ENCODE measurements at places on chromosomes 3 and 15. TPM values are rescaled to one million over a fixed set of nuclear protein-coding genes. Genes with fewer than 3 reads are reported as not detected.

- DNase-seq: peak; percentile 18
These were observed 773.1 kb upstream of the NR2F2 start for GRCh38 chr15:95557226-95558046.

- DNase-seq: no peak
These were observed 92.8 kb downstream of the SV2B start for GRCh38 chr15:91192690-91193377.

DNA sequence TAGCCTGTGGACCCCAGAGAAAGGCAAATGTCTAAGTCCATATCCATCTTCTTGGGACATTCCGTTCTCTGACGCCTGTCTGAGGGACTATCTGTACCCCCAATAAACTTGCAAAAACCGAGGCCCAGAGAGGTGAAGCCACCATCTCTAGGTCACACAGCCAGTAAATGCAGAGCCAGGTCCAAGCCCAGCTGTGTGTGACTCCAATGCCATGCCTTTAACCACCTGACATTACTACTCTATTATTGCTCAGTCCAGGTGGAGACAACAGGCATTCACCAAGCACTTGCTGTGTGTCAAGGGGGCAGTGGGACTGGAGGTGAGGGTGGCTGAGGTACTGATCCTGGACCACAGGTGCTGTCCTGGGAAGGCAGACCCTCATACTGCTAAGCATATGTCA lies 25.4 kb downstream of the CYP8B1 start:
- no peak for DNase-seq

DNA sequence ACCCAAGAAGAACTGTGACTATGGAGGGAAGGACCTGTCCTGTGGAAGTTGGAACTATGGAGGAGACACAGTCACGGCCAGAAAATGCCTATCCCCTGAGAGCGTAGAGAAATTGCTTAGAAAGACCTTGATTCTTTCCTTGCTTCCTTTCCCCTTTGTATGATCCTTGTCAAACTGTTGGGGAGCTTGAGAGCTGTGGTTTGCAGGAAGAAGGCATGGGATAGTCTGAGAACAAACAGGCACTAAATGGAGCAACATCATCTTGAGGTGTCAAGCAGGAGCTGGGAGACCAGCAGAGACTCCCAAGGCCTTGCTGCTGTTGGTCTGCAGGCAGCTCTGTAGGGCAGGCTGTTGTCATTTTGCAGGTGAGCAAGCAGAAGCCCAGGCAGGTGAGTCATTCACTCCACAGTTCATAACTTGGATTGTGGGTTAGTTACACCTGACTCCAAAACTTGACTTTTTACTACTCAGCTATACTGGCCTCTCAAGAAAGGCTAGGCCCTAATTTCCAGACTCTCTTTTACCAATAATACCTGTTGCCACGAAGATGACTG lies 298.9 kb downstream of the LRTM1 start:
- no peak for DNase-seq

GRCh38 chr3:169509359-169509758 lies 154.2 kb downstream of the MECOM start:
- DNase-seq: no peak

DNA sequence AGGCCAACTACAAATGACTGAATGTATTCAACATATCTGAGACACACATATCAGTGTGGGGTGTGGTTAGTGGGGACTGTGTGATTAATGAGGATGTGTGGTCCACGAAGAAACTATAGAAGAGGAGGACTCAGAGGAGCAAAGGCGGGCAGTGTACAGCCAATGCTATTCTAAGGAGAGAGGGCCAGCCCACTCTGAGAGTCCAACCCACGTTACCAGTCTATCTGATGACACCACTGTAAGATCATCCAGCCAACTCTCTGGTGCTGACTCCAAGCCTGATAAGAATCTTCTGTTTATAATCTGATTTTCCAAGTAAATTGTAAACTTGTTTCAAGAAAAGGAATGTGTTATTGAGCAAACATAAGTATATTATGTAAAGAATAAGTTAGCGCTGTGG lies 47.2 kb downstream of the MCF2L2 start:
- no peak for DNase-seq

Gene ATP8B4
- total RNA-seq: 14.3 TPM

Gene NR2E3
- not detected for total RNA-seq

Gene KLHL40
- not detected for total RNA-seq

Gene ZKSCAN7
- total RNA-seq: 6.2 TPM

Measured in stomach (tissue), 19 donors.